Heart left ventricle (tissue), 16 donors: ENCODE measurements at places on chromosomes 5 and 9.
A peak's percentile ranks its signal among the peaks of the same experiment; 100 is the strongest.

DNA sequence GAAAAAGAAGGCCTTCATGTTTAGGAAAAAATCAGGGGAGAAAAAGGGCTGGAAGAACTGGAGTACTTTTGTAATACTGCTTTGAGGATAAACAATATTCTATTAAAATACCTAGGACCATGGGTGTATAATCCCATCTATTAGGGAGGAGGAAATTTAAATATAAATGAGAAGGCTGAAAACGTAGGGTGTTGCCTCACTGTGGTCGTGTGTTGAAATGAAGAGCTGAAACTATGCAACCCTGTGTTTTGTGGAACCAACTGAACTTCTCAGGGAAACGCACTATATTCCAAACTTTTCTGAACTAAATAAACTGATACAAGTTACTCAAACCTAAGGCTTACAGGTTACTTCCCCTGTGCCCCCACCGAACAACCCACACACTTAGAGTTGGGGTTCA is 4.5 kb upstream of the CNTLN start:
- no peak for DNase-seq

DNA sequence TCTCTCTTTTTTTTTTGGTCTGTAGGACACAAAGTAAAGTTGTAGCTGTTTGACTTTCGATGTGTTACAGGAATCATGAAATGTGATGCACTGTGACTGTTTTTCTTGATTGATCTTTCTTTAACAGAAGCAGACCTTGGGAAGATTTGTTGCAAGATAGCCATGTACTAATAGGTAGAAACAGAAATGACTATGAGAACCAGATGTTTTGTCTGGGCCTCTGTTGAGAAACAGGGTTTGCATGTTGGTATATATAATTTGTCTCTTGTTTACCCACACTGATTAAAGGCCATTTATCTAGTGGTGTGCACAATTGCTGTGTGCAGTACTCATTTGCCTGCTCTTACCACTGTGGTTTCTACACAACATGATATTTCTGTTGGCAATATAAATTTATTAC is 125.1 kb downstream of the HACD4 start:
- DNase-seq = no peak

DNA sequence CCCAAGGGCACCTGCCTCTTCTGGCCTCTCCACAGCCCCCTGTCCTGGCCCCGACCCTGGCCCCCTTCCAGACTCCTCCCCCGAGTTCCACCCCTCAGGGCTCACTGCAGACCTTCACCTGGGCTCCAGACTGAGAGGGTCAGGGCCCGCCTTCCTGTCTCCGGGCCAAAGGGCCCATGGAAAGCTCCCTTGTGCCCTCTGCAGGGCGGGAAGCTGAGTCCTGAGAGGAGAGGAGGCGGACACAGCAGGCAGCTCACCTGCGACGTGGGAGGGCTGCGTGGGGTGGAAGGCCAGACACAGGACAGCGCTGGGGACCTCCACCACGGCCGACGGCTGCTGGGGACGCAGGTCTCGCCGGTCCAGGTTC is 20.6 kb downstream of the DYNC2I2 start:
- peak; percentile 68 for DNase-seq

DNA sequence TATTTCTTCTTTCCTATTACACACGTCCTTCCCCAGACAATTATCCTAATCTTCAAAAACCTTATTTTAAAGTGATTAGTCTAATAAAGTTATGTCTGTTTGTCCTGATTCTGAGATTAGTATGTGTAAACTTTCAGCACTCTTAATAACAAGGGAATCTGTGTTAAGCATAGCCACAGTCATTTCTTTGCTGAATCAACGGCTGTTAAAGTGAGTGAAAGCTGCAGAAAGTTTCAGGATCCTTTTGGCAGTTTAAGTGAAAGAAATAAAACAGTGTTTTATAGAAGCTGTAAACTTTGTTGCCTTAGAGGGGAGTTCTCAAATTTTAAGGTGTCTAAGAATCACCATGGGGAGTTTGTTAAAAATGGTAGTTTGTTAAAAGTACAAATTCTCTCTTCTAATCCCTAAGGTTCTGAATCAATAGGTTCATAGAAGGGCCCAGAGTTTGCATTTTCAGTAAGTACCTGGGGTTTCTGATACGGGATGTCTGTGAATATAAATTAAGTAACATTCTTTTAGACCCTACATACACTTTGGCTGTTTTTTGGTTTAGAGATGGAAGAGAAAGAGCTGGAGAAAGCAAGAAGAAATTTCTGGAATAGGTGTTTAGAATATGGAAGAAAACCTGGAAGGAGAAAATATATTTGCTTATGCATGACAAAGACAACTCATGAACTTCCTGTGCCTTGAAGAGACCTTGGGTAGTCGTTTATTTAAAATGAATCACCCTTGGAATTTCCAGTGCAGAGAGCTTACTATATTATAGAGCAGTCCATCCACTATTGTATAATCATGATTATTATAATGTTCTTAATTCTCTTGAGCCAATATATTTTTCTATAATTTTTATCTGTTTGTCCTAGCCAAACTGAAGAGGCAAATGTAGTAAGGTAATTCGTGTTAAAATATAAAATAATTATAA is 45.7 kb downstream of the SCAMP1 start:
- no peak for DNase-seq

DNA sequence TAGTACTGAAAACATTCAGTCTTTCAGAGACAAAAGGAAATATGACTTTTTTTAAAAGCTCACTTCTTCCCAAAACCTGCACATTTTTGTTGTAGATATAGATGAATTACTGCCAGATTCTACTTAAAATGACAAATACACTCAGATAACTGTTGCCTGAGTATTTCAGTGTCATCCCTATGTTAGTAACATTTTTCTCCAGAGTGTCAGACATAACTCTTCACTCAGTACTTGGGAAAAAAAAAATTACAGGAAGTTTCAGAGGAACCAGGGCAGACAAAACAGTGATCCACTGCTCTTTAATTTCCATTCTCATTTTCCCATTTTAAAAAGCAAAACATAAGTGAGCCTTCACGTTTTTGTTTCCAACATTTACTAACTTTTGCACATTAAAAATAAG is 79.3 kb upstream of the ITGA1 start:
- no peak for DNase-seq

- no peak for DNase-seq
Observed at GRCh38 chr5:159286420-159287035, 23.4 kb downstream of the UBLCP1 start.

- DNase-seq = no peak
Observed at GRCh38 chr5:58672521-58672920, 89.6 kb downstream of the RAB3C start.

GRCh38 chr9:125549039-125549438 is 158.0 kb downstream of the MAPKAP1 start:
- DNase-seq = no peak

GRCh38 chr5:96338624-96339415 is 94.2 kb downstream of the PCSK1 start:
- no peak for DNase-seq

GRCh38 chr5:170307575-170308465 is 10.2 kb upstream of the LCP2 start:
- peak; percentile 74 for DNase-seq

- DNase-seq = no peak
Observed at GRCh38 chr5:94415798-94416197, 202.6 kb downstream of the KIAA0825 start.
